Activated T-helper 9 cell treated with anti-CD3 and anti-CD28 coated beads, Interleukin-2, amount 50 U/mL, for 16 hours (primary cell): ENCODE measurements at places on chromosomes 1 and 21.

GRCh38 chr1:18299441-18300338 is 181.0 kb upstream of the KLHDC7A start:
- no peak for DNase-seq

DNA sequence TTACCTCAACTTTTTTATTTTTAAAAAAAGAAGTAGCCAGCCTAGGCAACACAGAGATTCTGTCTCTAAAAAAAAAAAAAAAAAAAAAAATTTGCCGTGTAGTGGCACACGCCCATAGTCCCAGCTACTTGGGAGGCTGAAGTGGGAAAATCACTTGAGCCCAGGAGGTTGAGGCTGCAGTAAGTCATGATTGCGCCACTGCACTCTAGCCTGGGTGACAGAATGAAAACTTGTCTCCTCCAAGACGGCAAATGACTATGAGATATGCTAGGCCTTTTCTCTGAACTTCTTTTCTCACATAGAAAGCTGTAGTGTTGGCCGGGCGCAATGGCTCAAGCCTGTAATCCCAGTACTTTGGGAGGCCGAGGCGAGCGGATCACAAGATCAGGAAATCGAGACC is 24.7 kb upstream of the PTCH2 start:
- DNase-seq, result no peak

- DNase-seq, result peak; percentile 6
Measured at GRCh38 chr1:169368406-169368769, 393 bp downstream of the BLZF1 start.

DNA sequence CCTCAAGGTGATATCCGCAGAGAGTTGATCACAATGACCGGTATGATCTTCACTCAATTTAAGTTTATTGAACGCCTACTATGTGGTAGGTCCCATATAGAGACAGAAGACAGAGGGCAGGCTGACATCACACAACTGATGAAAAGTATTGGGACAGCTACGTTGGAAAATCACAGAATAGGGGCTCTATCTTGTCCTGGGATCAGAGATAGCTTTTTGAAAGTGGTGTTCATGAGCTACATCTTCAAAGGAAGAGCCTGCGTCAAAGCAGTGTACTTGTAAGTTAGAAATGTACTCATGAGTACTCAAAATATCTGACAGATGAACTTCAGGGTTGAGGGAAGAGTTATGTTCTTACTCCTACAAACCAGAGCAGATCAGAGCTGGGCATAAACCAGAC is 54.4 kb downstream of the GADD45A start:
- no peak for DNase-seq

- DNase-seq, result no peak
Measured at GRCh38 chr1:207349979-207350378, 28.5 kb downstream of the CD55 start.

GRCh38 chr1:207649865-207650580 is 5.1 kb downstream of the CR1L start:
- no peak for DNase-seq

DNA sequence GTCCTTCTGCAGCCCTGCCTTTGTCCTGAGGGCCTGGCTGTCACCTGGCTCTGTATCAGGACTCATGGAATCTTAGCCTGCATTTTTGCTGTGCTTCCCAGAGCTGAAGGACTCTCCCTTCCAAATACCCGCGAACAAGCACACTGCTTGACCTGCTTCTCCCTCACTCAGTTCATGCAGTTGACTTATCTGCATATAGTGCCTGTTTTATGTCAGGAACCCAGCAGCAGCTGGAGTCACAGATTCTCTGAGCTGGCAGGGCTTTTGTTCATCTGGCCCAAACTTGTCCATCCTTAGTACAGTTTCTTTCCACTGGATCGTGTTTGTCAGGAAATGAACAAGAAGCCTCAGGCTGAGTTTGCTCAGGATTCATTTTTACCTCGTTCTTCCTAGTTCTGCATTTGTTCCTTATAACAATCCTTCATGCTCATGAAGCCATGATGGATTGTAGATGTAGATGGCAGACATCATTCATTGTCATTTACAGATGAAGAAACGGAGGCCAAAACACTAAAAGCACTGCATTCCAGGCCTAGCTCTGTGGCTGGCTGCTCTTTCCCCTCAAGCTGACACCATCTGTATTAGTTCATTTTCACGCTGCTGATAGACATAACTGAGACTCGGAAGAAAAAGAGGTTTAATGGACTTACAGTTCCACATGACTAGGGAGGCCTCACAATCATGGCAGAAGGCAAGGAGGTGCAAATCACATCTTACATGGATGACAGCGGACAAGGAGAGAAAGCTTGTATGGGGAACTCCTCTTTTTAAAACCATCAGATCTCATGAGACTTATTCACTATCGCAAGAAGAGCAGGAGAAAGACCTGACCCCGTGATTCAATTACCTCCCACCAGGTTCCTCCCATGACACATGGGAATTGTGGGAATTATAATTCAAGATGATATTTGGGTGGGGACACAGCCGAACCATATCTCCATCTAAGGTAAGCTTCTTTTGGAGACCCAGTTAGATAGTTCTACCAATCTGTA is 150.9 kb downstream of the HIVEP3 start:
- no peak for DNase-seq

GRCh38 chr1:181090641-181091126 is 2.2 kb downstream of the IER5 start:
- DNase-seq, result peak; percentile 15

- no peak for DNase-seq
Measured at GRCh38 chr1:44587796-44588460, 86.4 kb downstream of the TMEM53 start.

GRCh38 chr1:34131396-34132160 is 33.5 kb downstream of the CSMD2 start:
- no peak for DNase-seq

- no peak for DNase-seq
Measured at GRCh38 chr1:221286399-221286798, 407.2 kb downstream of the HLX start.

DNA sequence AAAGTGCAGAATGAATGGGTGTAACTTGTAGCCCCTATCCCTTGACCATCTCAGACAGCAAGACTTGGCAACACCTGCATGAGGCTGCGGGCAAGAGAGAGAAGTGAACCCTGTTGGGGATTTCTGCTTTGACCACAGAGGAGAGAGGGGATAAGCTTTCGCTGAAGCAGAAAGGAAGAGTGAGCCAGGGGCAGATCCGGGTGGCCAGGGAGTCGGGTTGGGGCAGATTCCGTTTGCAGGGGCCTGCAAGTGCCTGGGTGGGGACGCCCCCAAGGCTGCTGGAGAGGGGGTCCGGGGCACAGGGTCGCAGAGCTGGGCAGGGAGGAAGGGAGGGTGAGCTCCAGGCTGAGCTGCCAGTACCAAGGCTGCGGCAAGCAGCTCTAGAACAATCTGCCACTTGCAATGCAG is 25.3 kb upstream of the PIK3CD start:
- no peak for DNase-seq

GRCh38 chr1:35559317-35559944 is 1.8 kb downstream of the NCDN start:
- DNase-seq, result no peak
